ENCODE measurements at places on chromosomes 4 and X. TPM values are rescaled to one million over a fixed set of nuclear protein-coding genes. Genes with fewer than 3 reads are reported as not detected.

The PNMA6F gene
- not detected for total RNA-seq

The MAGEA8 gene
- total RNA-seq, result not detected

The CFAP47 gene
- 0.26 TPM for total RNA-seq

The KCNIP4 gene
- not detected for total RNA-seq

- no peak for DNase-seq
These were observed 18.7 kb upstream of the ZNF185 start for GRCh38 chrX:152878976-152879755.

GRCh38 chrX:23317799-23318724 lies 16.6 kb upstream of the PTCHD1 start:
- peak; percentile 21 for DNase-seq

- DNase-seq, result peak; percentile 10
These were observed 7.2 kb downstream of the IRAK1 start for GRCh38 chrX:154012336-154012991.

Data from A172 (cell line).